ENCODE measurements at places on chromosomes 5 and 9.
A peak's percentile ranks its signal among the peaks of the same experiment; 100 is the strongest.

GRCh38 chr5:170280011-170280493, 17.5 kb downstream of the LCP2 start:
- no peak for DNase-seq

DNA sequence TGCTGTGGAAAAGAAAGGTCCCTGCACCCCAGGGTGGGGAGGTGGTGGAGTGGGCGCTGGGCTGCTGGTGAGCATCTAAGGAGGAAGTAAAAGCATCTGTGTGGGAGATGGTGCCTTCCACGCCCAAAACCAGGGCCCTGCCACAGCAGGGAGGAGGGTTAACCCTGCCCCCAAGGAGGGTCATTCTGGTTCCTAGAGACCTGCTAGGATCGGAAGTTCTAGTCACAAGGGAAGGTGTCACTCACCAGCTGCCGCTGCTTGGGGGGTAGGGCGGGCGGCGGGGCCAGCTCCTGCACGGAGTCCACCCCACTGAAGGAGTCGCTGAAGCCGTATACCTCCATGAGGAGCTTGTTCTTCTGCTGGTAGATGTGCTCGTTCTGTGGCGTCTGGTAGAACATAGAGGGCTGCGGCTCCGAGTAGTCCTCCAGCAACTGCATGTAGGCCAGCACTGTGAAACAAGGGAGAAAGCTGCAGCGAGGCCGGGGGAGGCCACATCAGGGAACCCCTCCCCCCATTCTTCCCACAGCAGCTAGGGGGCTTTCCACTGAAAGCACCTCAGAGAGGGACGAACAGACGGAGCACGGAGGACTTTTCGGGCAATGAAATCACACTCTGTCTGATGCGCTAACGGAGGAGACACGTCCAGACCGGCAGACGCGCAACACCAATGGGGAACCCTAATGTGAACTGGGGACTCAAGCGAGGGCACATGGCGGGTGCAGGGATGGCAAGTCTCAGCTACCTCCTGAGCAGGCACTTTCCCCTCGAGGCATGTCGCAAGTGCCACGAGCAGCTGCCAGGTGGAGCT, 76.4 kb downstream of the PRRT1B start:
- no peak for DNase-seq

DNA sequence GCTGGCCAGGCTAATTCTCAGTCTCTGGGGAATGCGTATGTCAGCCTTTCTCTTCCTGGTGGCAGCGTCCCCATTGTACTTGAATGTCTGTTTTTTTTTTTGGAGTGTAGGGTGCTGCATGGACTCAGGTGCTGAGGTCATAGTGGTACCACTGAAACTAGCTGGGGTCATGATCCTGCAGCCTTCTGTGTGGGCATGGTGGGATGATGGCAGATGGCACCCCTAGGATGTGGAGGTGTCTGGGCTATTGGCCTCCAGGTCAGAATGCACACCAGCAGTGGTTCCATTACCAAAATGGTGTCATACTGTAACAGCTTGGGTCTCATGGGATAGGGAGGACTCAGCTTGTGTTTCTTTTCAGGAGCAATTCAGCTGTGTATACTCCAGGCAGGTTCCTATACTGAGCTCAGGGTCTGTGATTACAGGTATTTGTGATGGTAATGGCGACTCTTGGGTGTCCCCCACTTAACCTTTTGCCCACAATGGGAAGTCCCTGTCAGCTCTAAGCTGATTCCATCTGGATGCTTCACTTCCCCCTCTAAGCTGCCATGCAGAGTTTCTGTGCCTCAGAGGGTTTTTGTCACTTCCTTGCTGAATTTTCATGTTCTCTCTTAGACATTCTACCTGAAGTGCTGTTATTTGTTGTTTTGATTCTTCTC, 17.9 kb downstream of the HSD17B4 start:
- DNase-seq, result no peak

DNA sequence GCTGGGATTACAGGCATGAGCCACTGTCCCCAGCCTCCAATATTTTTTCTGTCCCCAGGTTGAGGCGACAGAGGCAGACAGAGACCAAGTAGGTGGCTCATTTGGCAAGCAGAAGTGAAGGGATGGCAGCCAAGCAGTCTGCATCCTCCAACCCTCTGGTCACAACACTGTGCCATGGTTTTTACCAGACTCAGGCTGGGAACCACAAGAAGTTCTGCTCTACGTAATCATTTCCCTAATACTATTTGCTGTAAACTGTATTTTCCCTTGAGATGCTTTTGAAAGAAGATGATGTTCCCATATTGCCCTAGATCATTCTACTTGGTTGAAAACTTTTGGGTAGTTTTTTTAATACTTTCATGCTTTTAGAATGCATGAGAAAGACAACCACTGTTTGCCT, 40.5 kb downstream of the PTTG1 start:
- DNase-seq, result no peak

- no peak for DNase-seq
Measured at GRCh38 chr5:111755942-111756381, 1.0 kb downstream of the NREP start.

GRCh38 chr5:2866662-2867372, 115.3 kb upstream of the IRX2 start:
- no peak for DNase-seq

DNA sequence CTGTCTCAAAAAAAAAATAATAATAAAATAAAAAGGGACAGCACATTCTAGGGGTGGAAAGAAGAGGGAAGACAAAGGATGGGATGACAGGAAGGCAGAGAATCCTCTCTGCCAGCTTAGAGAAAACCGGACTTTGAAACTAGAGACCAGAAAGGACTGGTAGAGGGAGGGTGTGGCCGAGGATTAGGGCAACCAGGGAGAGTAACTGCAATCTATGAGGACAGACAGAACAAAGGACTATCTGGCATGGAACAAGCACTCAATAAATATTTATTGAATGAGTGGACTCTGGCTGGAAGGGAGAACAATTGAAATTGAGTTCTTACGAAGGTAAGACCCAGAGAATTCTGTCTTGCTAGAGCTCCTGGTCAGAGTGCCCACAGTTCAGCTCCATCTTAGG, 2.4 kb downstream of the GBA2 start:
- DNase-seq, result no peak

DNA sequence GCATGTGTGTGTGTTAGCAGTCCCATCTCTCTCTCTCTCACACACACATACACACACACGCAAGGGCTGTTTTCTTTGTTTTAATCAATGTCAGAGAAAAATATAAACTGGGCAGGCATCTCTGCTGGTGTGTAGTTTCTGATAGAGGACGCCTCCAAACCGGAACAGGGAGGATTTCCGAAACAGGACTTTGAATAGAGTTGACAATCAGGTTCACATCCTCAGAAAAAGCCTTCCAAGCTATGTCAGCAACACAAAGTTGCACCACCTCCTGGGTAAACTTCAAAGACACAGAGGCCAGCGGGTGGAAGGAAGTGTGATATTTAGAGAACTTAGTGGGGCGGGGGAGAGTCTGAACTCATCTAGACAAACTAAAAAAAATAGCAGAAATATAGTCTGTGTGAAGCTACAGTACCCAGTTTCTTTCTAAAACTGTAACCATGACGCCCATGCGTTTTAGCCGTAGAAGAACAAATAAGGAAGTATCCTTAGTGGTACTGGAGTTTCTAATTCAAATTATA, 1.2 kb downstream of the ST8SIA4 start:
- peak; percentile 69 for DNase-seq

- no peak for DNase-seq
Measured at GRCh38 chr5:38483805-38484398, 72.5 kb downstream of the LIFR start.

- no peak for DNase-seq
Measured at GRCh38 chr5:172046593-172046992, 40.2 kb upstream of the FBXW11 start.

DNA sequence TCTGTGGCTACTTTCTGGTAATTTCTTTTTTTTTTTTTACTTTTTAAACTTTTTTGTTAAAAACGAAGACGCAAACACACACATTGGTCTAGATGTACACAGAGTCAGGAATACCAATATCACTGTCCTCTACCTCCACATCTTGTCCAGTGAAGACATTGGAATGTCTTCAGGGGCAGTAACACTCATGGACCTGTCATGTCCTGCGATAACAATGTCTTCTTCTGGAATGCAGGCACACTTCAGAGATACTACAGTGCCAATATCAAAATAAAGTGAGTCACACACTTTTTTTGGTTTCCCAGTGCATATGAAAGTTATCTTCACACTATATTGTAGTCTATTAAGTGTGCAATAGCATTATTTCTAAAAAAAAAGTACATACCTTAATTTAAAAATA, 175.9 kb downstream of the ARRDC3 start:
- DNase-seq, result no peak

DNA sequence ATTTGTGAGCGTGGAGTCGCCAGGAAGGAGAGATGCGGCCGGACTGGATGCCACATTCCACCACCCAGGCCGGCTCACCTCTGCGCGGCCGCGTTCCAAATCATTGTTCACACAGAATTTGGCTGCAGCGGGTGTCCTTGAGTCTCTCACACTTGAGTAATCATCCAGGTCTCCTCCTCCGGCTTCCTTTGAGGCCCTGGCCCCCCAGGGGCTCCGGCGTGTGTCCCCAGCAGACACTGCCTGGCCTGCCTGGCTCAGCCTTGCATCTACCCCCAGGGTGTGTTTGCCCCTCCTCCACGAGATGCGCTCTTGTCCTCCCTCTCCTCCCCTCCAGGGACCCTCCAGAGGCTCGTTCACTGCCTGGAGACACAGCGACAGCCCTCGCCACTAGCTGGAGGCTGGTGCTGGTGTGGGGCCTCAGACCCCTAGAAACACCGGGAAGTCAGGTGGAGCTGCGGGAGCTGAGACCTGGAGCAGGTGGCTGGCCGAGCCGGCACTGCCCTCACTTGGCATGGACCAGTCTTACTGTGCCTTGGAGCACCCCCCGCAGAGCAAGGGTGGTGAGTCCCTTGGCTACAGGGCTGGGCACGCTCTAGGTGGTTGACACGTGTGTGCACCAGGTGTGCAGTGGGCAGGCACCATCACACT, 7.0 kb upstream of the SLC9A3 start:
- DNase-seq, result no peak

DNA sequence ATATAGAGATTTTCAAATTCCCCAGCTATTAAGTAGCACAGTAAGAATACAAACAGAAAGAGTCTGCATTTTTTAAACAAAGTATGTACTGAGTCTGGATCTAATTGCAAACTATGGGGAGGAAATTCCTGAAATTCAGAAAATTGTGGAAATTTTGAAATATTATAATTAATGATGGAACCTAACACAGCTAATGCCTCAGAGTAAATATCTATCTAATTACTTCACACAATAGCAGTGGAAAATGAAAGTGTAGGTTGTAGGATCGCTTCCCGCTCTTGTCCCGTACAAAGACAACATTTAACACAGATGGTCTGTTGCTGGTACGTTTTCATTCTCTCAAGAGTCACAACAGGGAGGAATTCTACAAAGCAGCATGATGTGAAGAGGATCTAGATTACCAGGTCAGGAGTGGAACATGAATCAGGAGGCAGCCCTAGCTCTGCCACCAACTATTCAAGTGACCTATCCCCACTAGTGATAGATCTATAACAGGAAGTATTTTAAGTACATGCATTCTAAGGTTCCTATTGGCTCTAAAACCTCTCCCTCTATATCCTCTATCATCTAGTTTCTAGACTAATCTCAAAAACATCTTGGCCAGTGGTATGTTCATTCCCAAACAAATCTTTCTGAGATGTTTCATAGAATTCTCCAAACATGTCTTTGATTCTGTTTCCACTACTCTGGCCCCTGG, 58.9 kb upstream of the GRAMD2B start:
- no peak for DNase-seq

- no peak for DNase-seq
Measured at GRCh38 chr9:136762221-136762691, 2.1 kb downstream of the LCN15 start.

GRCh38 chr5:28473531-28474107, 1435.2 kb upstream of the CDH9 start:
- DNase-seq, result no peak

DNA sequence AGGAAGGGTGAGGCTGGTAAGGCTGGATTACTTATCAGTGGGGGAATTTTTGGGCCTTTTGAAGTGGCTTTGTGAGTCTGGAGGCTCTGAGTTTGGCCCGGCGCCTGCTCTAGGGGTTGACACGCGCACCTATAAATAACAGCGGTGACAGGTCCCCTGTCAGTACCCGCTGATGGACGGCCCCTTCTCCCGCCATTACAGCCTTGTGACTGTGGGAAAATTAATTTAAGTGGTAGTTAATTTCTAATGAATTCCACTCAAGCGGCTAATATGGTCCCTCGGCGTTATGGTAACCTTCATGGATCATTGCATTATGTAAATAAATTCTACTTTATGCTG, 16.5 kb downstream of the MRPL36 start:
- DNase-seq, result no peak

- DNase-seq, result no peak
Measured at GRCh38 chr5:190366-191035, 794 bp upstream of the LRRC14B start.

GRCh38 chr5:58491216-58491892, at the start of gene GAPT:
Gene GAPT (plus strand): TSS chr5:58491435. CDS start chr5:58494537, 3,102 bp downstream.
- no peak for DNase-seq

GRCh38 chr5:922436-923280, 30.0 kb downstream of the TRIP13 start:
- no peak for DNase-seq

GRCh38 chr5:125263356-125263755, 516.9 kb upstream of the ZNF608 start:
- no peak for DNase-seq

GRCh38 chr5:76401801-76402250, 1.3 kb upstream of the IQGAP2 start:
- DNase-seq, result no peak

DNA sequence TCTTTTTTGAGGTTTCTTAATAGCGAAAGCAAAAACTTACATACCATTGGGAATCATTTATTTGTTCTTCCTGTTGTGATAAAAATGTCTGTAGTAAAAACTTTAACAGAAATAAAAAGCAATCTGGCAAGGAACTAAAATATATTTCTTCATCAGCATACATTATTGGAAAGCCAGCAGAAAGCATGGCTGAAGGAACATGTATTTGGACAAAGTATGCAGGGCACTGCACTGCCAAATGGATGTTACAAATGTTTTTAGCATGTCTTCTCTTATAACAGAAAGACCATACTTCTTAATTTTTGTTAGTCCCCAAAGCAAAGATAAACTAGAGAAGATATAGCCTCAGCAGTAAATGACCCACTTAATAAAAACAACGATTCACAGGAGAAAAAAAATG, 80.5 kb downstream of the SMIM15 start:
- no peak for DNase-seq

DNA sequence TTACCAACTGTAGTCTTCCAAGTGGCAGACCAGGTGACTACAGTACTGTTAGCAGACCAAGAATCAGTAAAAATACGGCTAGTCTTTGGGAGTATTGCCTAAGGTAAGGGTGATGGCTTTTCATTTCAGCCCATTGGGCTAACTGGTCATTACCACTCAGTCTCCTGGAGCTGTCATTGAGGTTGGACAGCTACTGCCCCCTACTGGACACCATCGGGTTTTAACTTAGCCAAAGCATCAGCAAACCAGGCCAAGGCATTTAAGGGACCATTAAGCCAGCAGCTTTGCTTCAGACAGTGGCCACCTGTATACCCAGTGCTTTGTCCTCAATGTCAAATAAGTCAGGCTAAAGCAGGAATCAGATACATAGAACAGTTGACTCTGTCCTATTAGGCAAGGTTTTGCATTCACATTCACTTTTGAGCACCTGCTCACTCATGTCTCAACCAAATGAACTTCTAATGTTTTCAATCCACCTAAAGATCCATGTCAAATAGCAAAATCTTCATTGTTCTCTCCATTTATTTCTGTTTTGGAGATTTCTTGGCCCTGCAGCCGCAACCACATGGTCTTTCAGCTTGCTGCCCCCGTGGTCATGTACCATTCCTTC, 117.2 kb downstream of the INVS start:
- peak; percentile 66 for DNase-seq
